ENCODE measurements at places on chromosomes 7 and 10.

DNA sequence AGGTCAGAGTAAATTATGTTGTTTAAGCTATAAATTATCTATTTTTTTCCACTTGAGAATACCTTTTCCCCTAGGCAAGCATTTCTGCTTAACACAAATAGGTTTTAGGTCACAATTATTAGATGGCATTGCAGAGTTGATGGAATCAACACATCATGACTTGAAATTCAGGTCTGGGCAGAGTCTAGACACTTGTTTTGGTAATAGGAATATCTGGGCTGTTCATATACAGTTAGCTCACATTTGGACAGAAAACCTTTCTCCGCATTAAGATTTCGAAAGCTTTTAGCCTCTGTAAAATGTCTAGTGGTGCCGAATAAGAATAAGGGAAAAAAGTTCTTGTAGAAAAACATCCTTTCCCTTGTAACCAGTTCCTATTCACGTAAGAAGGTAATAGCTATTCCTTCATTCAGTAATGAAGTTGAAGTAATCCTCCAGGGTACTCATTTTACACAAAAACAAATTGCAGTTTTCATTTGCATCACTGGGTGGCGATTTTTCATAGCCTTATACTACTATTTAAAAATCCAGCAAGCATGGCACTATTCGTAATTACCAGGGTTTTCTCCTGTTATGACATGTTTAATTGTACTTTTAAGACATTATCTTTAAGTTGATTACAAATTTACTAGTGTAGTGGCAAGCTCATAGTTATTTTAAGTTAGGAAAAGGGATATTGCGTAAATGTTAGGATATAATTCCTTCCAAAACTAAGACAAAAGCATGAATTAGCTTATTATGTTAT is 37.0 kb downstream of the RPA3 start:
- peak; percentile 59 for DNase-seq

GRCh38 chr7:72077786-72078185 is 334.4 kb downstream of the CALN1 start:
- no peak for DNase-seq

DNA sequence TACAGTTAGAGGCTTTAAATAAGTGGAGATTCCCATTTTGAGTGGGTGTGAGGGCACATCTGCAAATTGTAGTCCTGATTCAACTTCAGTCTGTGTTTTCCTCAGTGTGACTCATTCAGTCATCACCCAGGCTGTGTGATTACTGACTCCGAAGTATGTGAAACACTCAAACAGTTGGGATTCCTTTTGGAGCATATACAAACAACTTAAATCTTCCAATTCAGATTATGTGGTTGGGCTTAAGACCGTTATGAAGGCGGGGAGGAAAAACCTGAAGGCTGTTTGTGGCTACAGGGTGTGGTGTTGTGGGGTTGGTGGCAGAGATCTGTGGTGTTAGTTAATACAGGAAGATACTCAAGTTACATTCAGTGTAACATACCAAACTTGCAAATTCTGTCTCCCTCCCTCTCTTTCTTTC is 259.7 kb upstream of the FERD3L start:
- DNase-seq, result peak; percentile 98

- DNase-seq, result no peak
Measured at GRCh38 chr10:70441161-70441894, at the start of gene NODAL. Gene NODAL, minus strand, starts transcription at chr10:70441681. Its CDS starts 14 bp downstream, at chr10:70441667.

DNA sequence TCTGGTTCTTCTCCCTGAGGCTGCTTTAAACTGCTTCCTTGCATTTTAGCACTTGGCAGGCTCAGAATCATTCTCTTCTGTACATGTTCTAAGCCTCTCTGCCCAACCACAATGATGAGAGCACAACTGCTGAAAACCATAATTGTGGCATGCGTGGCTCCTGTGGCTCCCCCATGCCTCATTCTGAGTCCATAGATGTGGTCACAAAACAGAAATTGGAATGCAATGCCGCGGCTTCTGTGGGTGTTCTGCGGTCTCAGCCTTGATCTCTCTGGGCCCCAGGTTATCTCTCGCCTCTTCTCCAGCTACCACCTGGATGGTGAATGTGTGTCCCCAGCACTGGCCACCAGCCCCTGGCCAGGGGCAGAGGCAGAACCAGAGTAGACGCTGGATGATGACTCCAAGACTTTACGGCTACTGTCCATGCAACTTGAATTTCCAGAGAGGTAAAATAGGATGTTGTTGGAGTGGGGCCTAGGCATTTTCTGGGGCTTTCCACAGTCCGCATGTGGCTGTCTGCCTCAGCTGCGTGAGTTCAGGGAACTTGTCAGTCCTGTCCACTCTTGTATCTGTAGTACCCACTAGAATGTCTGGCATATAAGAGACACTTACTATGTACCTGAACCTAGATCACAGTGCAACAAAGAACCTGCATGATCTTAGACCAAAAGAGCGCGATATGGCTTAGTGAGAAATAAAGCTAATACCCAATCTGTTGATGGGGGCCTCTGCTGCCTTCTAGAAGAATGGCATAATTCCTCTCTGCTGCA is 52.4 kb upstream of the ADRB1 start:
- DNase-seq, result no peak

- no peak for DNase-seq
Measured at GRCh38 chr7:104137511-104137910, 70.3 kb downstream of the ORC5 start.

GRCh38 chr10:113704637-113705343 is 25.1 kb downstream of the CASP7 start:
- peak; percentile 58 for DNase-seq

DNA sequence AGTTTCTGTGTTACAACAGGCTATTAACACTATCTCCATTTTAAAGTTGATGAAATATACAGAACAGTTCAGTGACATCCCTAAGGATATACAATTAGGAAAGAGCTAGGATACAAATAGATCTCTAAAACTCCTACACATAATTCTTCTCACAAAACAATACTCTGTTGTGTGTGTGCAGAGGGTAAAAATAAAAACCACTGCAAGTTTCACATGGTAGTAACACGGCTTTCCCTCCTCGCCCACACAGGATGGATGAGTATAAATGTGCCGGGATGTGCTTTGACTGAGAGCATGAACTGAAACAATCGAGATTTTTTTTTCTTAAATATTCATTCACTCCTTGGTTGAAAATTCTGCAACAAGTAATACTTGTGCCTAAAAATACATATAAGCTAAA is 131.5 kb upstream of the C1QL3 start:
- DNase-seq, result no peak

DNA sequence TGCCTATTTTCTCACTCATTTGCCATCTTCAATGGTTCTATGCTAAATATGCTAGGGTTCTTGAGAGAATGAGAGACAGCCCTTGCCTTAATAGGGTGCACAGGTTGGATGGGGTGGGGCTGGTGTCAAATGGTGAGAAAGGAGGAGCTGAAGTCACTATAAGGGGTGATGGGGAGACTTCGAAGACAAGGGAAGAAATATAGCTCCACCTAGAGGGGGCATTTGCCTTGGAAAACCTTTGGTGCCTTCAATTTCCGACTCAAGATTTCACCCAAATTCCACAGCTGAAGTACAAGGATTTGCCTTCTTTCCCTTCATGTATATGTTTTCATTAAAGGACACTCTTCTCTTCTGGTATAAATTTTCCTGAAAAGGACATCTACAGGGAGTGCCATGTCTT is 5.6 kb downstream of the PTN start:
- DNase-seq, result no peak

DNA sequence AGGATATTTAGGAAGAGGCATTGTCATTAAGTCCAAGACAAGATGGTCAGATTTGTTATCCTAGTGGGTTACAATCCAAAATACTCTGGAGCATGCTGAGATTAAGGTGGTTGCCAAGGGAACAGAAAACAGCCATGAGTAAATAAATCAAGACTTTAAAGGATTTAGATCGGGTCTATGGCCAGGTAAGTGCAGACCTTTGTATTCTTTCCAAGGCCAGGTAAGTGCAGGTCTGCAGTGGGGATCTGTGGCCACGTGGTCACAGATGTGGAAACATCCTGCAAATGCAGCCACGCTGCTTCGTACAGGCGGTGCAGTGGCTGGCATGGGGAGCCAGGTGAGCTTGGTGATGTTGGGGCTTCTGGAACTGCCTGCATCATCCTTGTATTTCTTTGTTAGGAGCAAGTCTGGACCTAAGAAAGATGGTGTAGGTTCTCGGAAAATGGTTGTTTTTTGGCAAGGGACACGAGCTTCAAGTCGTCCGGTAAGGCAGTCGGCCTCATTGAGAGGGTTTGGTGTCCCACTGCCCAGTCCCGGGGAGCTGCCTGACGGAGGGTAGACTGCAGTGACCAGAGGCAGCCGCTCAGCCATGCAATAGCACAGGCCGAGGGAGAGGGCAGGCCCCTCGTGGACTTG is 21.8 kb downstream of the ZNF775 start:
- DNase-seq, result no peak

DNA sequence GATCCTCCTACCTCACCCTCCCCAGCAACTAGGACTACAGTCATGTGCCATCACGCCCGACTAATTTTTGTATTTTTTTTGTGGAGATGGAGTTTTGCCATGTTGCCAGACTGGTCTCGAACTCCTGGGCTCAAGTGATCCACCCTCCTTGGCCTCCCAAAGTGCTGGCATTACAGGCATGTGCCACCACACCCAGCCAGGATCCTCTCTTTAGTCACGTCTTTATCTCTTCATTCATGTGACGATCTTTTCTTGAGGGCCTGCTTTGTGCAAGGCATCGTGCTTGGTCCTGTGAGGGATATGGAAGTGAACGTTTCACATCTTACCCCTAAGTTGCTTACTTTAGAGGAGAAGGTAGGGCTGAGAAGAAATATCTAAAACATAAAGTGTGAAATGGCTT is 21.6 kb downstream of the WBP1L start:
- DNase-seq, result no peak

DNA sequence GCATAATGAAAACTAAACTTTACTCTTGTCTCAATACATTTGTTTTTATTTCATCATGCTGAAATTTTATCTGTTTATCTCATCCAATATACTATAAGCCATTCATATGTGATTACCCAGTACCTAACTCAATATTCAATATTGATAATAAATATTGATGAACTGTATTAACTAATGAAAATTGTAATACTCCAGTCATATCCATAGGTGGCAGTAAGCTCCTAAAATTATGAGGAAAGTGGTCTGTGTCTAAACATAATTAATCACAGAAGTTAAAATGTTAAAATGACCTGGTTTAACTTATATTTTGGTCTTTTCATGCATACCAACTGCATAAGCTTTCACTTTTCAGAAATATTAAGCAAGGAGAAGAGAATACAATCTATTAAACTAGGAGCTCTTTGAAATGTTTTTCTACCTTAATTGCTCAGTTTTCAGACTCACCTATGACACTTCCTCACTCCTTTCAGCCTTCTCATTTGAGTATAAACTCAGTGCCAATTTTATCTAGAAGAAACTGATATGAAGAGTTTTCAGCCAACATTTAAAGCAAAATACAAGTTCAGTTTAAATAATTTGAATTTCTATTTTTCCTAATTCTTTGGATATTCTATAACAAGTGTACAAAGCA is 30.5 kb upstream of the VWDE start:
- peak; percentile 4 for DNase-seq

DNA sequence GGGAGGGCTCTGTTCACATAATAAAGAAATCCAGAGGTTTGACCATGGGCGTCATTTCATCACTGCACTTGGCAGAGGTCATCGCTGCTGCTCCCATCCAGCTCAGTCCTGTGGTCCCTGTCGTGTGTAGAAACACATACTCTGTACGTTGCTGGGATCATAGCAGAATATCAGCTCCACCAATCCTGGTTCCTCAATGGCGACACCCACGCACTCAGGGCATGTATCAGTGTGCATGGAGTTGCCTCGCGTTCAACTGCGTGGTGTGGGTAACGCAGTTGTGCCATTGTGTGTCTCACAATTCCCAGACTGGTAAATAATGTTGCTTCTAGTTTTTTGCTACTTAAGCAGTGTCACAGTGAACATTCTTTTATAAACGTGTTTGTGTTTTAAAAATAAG is 111.1 kb downstream of the LHPP start:
- no peak for DNase-seq

DNA sequence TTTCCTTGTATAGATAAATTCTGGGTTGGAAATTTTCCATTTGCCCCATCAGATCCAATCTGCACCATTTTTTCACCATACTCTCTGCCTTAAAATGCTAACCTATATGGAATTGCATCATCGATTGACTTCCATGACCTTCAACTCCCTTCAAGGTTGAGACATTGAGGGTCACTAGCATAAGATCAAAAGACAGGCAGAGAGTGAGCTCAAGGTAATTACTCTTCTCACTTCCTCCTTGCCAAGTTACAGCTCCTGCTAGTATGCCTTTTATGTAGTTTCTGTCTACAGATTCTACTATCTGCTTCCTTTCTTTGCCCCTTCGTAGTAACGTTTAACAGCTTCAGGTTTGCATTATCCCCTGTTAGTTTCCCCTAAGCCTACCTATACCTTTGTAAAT is 1127.7 kb upstream of the LRRTM3 start:
- DNase-seq, result no peak

GRCh38 chr10:62045765-62046521 is 144.4 kb downstream of the ARID5B start:
- DNase-seq, result peak; percentile 95

- no peak for DNase-seq
Measured at GRCh38 chr7:63789378-63790176, 209.1 kb upstream of the ZNF722 start.

GRCh38 chr7:46494028-46494427 is 573.0 kb upstream of the IGFBP3 start:
- DNase-seq, result peak; percentile 80

GRCh38 chr7:2523941-2524807 is 4.6 kb downstream of the LFNG start:
- DNase-seq, result peak; percentile 78

GRCh38 chr7:138563808-138564207 is 103.7 kb downstream of the TRIM24 start:
- no peak for DNase-seq

GRCh38 chr7:9192969-9193368 is 759.6 kb downstream of the NXPH1 start:
- no peak for DNase-seq

- no peak for DNase-seq
Measured at GRCh38 chr7:22698767-22699166, 28.2 kb upstream of the IL6 start.

- DNase-seq, result no peak
Measured at GRCh38 chr7:33685503-33685902, 219.8 kb upstream of the BMPER start.

- DNase-seq, result peak; percentile 59
Measured at GRCh38 chr10:9222917-9223316, 1168.4 kb downstream of the GATA3 start.

DNA sequence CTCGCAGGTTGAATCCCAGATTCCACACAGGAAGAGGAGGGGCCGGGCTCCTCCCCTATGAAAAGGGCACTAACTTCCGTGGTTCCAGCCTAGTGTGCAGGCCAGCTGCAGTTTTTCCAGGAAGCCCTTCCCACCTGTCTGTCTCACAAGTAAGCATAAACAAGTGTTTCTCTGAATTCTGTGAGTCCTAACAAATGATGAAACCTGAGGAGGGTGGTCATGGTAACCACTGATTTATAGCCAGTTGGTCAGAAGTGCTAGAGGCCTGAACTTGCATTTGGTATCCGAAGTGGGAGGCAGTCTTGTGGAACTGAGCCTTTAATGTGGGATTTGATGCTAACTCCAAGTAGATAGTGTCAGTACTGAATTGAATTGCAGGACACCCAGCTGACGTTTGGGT is 54.7 kb upstream of the STEAP4 start:
- no peak for DNase-seq

GRCh38 chr10:61289813-61290212 is 163.4 kb downstream of the TMEM26 start:
- no peak for DNase-seq

All from EL (cell line).